ENCODE measurements at places on chromosomes 4 and X.
A peak's percentile ranks its signal among the peaks of the same experiment; 100 is the strongest.

DNA sequence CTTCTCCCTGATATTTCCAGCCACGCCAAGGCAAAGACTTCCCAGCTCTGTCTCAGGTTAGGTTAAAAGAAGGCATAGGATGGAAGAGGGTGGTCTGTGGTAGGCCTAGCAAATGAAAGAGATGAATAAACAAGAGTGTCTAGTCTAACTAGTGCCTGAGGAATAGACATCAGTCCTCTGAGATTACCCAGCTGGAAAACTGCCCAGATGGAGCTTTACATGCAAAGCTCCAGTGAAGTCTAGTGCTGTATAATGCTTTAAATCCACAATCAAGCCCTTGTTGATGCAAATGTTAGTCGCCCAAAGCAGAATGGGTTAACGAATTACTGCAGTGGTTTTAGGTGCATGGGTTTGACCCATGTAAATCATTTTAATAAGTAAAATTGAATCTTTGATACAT, 24.8 kb upstream of the GUCY1B1 start:
- no peak for DNase-seq

- DNase-seq: no peak
These were observed 13.9 kb upstream of the DCK start for GRCh38 chr4:70979445-70980008.

DNA sequence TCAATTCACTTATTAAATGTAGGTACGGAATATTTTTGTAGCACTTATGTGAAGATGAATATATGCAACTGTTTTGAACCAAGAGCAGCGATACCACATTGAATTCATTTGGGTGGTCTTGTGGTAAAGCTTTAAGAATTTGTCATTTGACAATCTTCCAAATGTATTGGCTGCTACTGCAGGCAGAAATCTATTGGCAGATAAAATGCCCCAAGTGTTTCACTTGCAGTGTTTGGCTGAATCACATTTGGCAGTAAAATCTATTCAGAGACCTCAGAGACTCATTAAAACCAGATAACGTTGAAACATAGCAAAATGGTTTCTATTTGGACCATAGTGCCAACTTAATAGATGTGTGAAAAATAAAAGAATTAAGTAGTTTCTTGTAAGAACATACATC, 303.4 kb downstream of the FGF13 start:
- DNase-seq: no peak

GRCh38 chr4:84046551-84046950, 452.5 kb downstream of the NKX6-1 start:
- DNase-seq: no peak

GRCh38 chr4:138338840-138339239, 96.7 kb upstream of the SLC7A11 start:
- no peak for DNase-seq

GRCh38 chr4:161519611-161520010, 644.2 kb downstream of the FSTL5 start:
- no peak for DNase-seq

DNA sequence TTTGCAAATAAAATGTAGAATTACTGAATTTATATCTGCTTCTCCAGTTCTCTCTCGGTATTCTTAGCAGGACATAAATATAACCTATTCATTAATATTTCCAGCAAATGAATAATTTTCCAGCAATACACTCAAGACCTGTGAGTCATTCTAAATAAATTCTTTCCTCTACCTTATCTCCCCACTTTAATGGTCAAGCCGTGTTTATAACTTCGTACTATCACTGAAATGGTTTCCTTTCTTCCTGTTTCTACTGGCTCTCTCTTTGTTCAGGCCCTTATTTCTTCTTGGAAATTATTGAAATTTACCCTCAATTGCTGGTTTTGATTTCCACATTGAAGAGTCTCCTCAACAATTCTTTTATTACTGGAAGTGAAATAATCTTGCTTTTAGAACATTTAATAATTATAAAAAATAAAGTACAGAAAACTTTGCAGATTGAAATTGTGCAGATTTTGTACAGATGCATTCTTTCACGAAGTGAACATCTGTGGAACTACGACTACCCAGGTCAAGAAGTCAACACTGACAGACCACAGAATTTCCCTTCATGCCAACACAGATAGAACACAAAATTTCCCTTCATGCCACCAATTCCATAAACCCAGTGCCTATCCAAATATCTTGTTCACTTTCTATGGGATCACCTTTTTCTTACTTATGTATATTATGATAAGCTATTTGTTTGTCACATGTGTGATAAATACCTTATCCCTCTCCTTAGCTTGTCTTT, 205.7 kb downstream of the FAT4 start:
- no peak for DNase-seq

DNA sequence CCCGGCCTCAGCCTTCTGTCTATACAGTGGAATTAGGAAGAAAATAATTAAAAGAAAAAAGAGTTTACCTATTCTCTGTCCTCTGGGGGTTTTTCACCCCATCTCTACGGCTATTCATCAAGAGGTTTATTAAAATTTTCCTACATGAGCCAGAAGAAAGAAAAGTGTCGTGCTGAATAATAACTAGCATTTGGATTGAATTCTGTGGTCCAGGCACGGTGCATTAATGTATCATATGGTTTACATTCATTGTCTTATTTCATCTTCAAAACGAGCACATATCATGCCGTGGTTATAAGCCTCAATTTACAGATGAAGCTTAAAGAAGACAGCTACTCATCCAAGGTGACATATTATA, 5.4 kb upstream of the NAA15 start:
- no peak for DNase-seq

DNA sequence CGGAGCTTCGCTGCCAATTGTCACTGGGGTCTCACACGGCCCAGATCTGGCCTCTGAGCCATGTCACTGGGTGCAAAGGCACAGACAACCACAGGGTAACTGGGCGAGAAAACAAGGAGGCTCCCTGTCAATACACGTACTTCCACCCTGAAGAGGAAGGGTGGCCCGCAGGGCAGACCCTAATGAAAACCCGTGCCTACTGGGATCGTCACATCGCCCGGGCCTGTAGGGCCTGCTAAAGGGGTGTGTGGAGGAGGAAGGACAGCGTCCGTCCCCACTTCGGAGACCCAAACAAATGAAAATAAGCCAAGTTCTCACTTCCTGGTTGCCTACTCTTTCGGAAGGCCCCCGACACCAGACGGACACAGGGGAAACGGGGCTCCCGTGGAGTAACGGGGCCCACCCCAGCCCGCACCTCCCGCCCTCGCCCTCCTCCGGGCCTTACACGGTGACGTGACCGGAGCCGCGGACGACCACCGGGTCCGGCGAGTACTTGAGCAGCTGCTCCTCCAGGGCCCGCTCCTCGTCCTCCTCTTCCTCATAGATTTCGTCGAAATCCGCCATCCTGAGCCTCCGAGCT, 578 bp downstream of the CHIC2 start:
- peak; percentile 18 for DNase-seq

- no peak for DNase-seq
These were observed 6.8 kb downstream of the PTCHD1 start for GRCh38 chrX:23341452-23341851.

DNA sequence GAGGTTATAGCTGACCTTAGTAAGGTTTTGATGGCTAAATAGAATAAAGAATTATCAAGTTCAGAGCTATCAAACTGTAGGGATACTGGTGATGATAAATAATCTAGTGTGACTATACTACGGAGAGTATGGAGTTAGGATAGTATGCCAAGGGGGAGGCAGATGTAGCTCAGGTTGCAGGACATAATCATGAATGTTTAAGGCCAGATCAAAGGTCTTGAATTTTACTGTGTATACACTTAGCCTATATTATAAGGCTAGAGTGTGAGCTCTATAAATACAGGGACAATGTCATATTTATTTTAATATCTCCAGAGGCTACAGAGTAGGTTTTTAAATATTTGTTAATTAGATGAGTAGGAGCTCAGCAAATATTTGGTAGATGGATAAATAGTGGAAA, 131.1 kb upstream of the STIM2 start:
- no peak for DNase-seq

- DNase-seq: no peak
These were observed 618.0 kb downstream of the STPG2 start for GRCh38 chr4:97525236-97525635.

DNA sequence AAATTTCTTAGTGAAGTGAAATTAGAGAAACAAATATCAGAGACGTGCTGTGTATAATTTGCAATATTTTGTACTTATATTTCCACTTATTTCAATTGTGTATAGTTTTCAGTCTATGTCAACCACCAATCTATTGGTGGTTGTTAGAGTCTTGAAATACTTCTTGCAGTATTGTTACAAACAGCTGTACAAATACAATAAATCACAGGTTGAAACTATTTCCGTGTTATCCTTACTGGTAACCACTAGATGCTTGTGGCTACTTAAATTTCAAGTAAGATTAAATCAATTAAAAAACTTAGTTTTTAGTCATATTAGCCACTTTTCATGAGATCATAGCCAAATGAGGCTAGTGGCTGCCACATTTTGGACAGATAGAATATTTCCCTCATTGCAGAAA, 520.5 kb downstream of the GBA3 start:
- no peak for DNase-seq

GRCh38 chr4:118360106-118360505, 7.3 kb upstream of the PRSS12 start:
- DNase-seq: no peak
